ENCODE measurements at places on chromosomes 16 and 17. TPM values are rescaled to one million over a fixed set of nuclear protein-coding genes. Genes with fewer than 3 reads are reported as not detected.

The ALDH3A1 gene
- total RNA-seq = not detected

The TRIM25 gene
- 99.8 TPM for total RNA-seq

- no peaks in the 10 kb centered on the region for H3K36me3 ChIP-seq
- H3K27ac ChIP-seq = no peak overlapping the region
- H3K27me3 ChIP-seq = peaks cover 27% of the 10 kb centered on the region
- peak overlapping the region; percentile 42 for H3K4me3 ChIP-seq
- DNase-seq = peak; percentile 74
Observed at GRCh38 chr17:63993368-63993985, 4.7 kb upstream of the PRR29 start.

The PNMT gene
- total RNA-seq = not detected

DNA sequence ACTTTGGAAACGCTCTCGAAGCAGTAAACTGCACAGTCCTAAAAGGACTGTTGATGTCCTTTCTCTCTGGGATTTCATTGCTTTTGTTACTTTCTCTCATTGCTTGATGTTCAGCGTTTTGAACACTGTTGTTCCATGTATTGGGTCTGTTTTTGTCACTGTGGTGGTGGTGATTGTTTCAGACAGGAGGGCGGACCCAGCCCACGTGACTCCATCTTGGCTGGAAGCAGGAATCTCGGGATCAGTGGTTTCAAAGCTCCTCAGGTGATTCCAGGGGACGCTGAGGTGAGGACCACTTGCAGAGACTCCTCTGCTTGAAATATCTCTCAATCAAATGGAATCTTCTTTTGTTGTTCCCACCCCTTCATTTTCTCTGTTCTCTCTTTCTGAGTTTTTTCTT is 18.3 kb downstream of the C16orf54 start:
- DNase-seq = no peak
- no peak overlapping the region for H3K27ac ChIP-seq
- H3K27me3 ChIP-seq = peaks cover 18% of the 10 kb centered on the region
- H3K4me1 ChIP-seq = peaks cover 23% of the 10 kb centered on the region

DNA sequence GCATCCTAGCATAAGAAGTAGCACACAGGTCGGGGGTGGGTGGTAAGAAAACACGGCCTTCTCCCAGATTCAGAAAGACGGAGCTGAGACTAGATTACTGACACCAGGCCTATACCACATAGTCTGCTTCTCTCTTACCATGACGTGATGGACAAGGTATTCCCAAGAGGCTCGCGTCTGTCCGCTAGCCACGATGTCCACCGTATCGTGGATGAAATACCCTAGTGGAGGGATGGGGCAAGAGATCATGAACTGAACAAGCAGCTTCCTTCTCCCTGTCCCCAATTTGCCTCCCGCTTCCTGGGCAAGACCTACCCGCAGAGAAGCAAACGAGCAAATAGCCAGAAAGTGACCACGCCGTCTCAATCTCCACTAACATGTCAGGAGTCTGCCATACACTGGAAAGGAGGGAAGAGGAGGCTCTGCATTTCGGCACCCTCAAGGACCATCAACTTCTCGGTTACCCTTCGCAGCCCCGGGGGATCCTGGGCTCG is 820 bp downstream of the TLCD1 start:
- peaks cover 58% of the 10 kb centered on the region for H3K36me3 ChIP-seq
- peaks cover 61% of the 10 kb centered on the region for H3K4me1 ChIP-seq
- H3K27me3 ChIP-seq = no peaks in the 10 kb centered on the region
- peak overlapping the region; percentile 98 for H3K4me3 ChIP-seq
- DNase-seq = peak; percentile 66

The SLC4A1 gene
- total RNA-seq = not detected

DNA sequence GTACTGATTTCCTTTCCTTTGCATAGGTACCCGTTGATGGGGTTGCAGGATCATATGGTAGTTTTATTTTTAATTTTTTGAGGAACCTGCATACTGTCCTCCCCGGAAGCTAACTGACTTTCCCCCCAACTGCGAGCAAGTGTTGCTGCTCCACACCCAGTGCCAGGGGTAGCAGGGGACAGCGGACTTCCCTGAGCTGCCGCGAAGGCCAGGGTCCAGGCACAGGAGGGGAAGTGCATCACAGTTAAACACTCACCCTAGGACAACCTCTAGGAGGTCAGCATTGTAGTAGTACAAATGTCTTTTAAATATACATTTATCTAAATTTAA is 201.7 kb downstream of the NPIPB11 start:
- DNase-seq = no peak
- H3K36me3 ChIP-seq = peaks cover 4% of the 10 kb centered on the region
- no peaks in the 10 kb centered on the region for H3K4me1 ChIP-seq

The ADAP2 gene
- 0.86 TPM for total RNA-seq

The RNF151 gene
- total RNA-seq = 0.57 TPM

DNA sequence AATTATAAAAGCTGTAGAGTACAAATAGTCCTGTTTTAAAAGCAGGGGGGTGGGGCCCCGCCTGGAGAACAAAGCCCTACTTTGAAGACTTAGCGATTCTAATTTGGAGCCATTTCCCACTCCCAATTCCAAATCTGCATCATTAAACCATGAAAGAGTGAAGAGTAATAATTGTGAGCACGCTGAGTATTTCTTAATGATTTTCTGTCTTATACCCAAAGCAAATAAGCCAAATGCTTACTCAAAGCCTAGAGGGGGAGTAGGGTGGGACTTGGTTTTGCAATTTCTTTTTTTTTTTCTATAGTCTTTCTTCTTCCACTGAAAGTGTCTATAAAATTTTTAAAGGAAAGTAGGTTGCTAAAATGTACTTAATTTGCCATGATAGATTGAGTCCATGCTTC is 470.1 kb downstream of the TOX3 start:
- no peak for DNase-seq
- no peaks in the 10 kb centered on the region for H3K27me3 ChIP-seq
- H3K4me3 ChIP-seq = no peak overlapping the region
- H3K27ac ChIP-seq = no peak overlapping the region
- no peaks in the 10 kb centered on the region for H3K4me1 ChIP-seq

DNA sequence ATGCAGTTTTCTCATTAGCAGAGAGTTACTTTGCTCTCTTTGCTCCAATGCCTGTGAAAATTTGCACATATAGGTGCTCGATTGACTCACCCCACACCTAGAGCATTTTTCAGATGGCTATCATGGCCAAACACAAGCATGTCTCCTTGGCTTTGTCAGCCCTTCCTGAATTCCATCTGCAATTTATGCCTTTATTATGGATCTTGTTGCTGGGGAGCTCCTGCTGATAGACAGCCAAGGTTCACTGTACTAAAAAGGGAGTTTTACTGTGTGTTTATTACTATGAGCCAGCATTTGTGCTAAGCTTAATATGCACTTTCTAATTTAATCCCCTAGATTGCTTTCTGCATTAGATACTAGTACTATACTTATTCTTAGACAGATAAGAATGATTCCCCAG is 93.3 kb downstream of the TOX3 start:
- no peak overlapping the region for H3K27ac ChIP-seq
- no peak overlapping the region for H3K4me3 ChIP-seq
- no peaks in the 10 kb centered on the region for H3K36me3 ChIP-seq
- DNase-seq = no peak
- H3K4me1 ChIP-seq = no peaks in the 10 kb centered on the region

The ALOX15 gene
- total RNA-seq = not detected

The TEDC2 gene
- total RNA-seq = 41.7 TPM

GRCh38 chr16:55656691-55657092 is 904 bp downstream of the SLC6A2 start:
- H3K36me3 ChIP-seq = no peaks in the 10 kb centered on the region
- H3K27ac ChIP-seq = no peak overlapping the region
- no peaks in the 10 kb centered on the region for H3K4me1 ChIP-seq
- peaks cover 10% of the 10 kb centered on the region for H3K27me3 ChIP-seq
- DNase-seq = no peak
- no peak overlapping the region for H3K4me3 ChIP-seq

All from activated CD4-positive, alpha-beta T cell treated with anti-CD3 and anti-CD28 coated beads, Interleukin-2, amount 10 ng/mL, durations not matched to agents 24 days and 14 days (primary cell).